Vagina (tissue), 2 donors: ENCODE measurements at places on chromosomes 5 and 9. TPM values are rescaled to one million over a fixed set of nuclear protein-coding genes. Genes with fewer than 3 reads are reported as not detected.

- DNase-seq, result no peak
These were observed 18.4 kb upstream of the EGFL7 start for GRCh38 chr9:136644343-136644592.

- DNase-seq, result no peak
These were observed 14.1 kb downstream of the LCN10 start for GRCh38 chr9:136728548-136729123.

- DNase-seq, result no peak
These were observed 26.8 kb downstream of the PAX5 start for GRCh38 chr9:37007295-37007694.

GRCh38 chr5:168471785-168472184 lies 14.5 kb upstream of the RARS1 start:
- DNase-seq, result no peak

Gene CSNK1A1
- 223 TPM for total RNA-seq

GRCh38 chr5:158286827-158287226 lies 427.9 kb upstream of the CLINT1 start:
- DNase-seq, result no peak

Gene CBY3
- total RNA-seq, result not detected

DNA sequence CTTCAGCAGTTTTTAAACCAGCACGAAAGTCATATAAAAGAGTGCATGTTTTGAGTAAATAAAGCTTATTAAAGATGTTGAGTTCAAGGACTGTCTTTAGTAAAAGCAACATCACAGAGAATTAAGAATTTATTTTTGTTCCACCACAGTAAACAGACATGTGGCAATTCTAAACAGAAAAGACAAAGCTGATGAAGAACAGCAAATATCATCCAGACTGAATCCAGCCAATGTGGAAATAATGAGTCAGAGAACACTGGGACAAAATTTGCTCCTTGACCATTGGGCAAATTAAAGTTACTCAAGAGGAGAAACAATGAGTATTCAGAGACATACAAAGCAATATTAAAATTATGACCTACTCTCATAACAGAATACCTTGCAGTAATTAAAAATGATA lies 28.8 kb downstream of the OR2K2 start:
- DNase-seq, result no peak

GRCh38 chr5:45038366-45038987 lies 229.7 kb downstream of the MRPS30 start:
- DNase-seq, result no peak

DNA sequence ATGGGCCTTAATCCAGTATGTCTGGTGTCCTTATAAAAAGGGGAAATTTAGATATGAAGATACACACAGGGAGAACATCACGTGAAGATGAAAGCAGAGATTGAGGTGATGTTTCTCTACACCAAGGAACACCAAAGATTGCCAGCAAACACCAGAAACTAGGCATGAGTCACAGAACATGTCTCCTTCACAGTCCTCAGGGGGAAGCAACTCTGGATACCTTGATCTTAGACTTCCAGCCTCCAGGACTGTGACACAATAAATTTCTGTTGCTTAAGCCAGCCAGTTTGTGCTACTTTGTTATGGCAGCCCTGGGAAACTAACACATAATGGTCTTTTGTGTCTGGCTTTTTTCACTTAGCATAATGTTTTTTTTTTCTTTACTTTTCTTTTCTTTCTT lies 41.2 kb upstream of the STRBP start:
- DNase-seq, result no peak

Gene OGN
- total RNA-seq, result 11.5 TPM

- no peak for DNase-seq
These were observed 424.0 kb upstream of the RGMB start for GRCh38 chr5:98349251-98349989.

GRCh38 chr9:109156708-109157107 lies 10.3 kb downstream of the FRRS1L start:
- no peak for DNase-seq

Gene ADAMTSL1
- total RNA-seq, result 8.1 TPM

GRCh38 chr5:179326122-179326927 lies 18.9 kb downstream of the ADAMTS2 start:
- peak; percentile 97 for DNase-seq

Gene SERF1A
- 7.6 TPM for total RNA-seq

DNA sequence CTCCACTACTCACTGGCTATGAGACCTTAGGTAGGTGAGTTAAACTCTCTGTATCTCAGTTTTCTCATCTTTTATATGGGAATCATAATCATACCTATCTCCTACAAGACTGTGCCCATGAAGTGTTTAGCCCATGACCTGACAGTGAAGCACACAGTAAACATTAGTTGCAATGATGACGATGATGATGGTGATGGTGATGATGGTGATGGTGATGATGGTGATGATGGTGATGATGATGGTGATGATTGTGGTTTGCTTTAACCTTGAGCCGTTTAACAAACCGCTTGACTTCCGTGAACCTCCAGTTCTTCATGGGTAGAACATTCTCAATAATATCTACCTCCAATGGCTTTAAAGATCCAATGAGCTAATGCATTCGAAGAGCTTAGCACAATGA lies 220.2 kb upstream of the MVB12B start:
- no peak for DNase-seq

DNA sequence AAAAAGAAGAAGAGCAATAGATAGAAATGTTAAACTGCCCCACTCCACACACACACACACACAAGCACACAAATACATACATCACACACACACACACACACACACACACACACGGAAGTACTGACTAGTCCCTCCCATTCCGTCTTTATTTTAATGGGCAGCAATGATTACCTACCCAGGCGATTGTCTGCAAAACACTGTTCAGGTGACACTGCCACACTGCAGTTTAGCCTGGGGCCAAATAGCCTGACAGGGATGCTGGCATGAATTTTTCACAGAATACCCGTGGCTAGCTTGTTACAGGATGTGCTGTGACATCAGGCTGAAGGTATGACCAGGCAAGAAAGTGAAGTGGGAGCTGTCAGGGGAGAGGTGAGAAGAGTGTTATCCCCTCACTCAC lies 86.9 kb downstream of the FRMD3 start:
- DNase-seq, result no peak

Gene ECSCR
- total RNA-seq, result 37.1 TPM

- DNase-seq, result no peak
These were observed 807.0 kb downstream of the TLE4 start for GRCh38 chr9:80378669-80379293.

Gene ZNF608
- 20.6 TPM for total RNA-seq

DNA sequence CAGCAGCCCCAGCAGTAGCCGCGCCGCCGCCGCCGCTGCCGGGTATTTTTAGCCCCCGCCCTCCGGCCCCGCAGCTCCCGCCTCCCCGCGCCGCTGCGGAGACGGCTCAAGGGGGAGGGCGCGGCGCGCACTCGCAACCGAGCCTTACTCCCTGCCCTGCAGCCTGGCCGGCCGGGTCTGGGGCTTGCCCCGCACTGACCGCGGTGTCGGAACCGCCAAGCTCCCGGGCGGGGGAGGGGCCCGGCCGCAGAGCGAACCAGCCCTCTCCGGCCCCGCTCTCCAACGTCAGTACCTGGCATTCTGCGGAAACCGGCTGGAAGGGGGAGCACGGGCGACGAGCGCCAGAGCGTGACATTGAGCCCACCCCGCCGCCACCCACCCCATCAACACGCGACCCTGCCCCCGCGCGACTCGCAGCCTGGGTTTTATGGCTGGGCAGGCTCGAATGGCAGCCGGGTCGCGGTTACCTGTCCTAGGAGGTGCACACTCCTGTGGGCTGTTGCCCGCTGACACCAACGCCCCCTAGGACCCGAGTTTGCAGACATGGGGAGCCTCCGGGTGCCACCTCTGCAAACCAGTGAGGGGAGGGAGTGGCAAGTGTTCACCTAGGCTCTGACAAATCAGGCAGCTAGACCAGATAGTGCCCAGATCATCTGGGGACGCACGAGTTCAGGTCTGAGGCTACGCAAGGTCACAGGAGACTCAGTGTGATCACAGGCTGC lies at the start of gene ACSL6:
ACSL6 (minus strand) TSS at position 37 of the 722 bp plus-strand sequence. CDS start 105 bp downstream, outside the sequence.
- DNase-seq, result peak; percentile 74

- DNase-seq, result no peak
These were observed 231.0 kb downstream of the CDK5RAP2 start for GRCh38 chr9:120348951-120349429.

- peak; percentile 74 for DNase-seq
These were observed 142.8 kb upstream of the IRX2 start for GRCh38 chr5:2894316-2894715.

DNA sequence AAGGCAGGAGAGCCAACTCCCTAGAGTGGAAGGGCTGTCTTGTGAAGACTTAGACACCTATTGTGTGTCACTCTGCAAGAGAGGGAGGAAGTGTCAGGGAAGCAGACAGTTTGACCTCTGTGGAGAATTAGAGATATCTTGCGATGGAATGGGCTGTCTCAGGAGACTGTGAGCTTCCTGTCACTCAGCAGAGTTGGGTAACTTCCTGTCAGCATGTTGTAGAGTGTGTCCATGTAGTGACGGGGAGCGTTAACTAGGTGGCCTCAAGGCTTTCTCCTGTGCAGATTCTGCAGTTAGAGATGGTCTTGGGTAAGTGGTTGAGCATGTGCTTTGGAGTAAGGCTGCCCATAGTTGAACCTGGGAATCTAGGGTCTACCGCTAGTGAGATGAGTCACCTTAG lies 136.5 kb downstream of the KIF4B start:
- DNase-seq, result no peak
